ENCODE measurements at places on chromosomes 11 and 22. TPM values are rescaled to one million over a fixed set of nuclear protein-coding genes. Genes with fewer than 3 reads are reported as not detected.

Gene DDI1
- not detected for total RNA-seq

Gene SAA2
- total RNA-seq: not detected

Gene CSNK2A3
- total RNA-seq: 6.2 TPM

Gene KRTAP5-9
- not detected for total RNA-seq

Gene CACNA1I
- total RNA-seq: 0.91 TPM

Gene SIK2
- total RNA-seq: 15.5 TPM

Gene CCDC81
- 3.4 TPM for total RNA-seq

Gene NAALAD2
- total RNA-seq: 19.2 TPM

Gene RTL10
- total RNA-seq: 17.5 TPM

Gene NUDT22
- total RNA-seq: 12.4 TPM

Gene TSGA10IP
- total RNA-seq: not detected

Gene TTC36
- 1.5 TPM for total RNA-seq

Gene CTSW
- total RNA-seq: not detected

Gene TRIM49
- total RNA-seq: not detected

Gene CCDC116
- 0.45 TPM for total RNA-seq

Gene PHF21B
- 21.9 TPM for total RNA-seq

Gene SLC1A2
- total RNA-seq: 135 TPM

Gene OR8K5
- total RNA-seq: not detected

Gene ACTN3
- not detected for total RNA-seq

Gene RIC8A
- total RNA-seq: 49.6 TPM

Gene WBP2NL
- total RNA-seq: 8.3 TPM

Gene TCN2
- 24.9 TPM for total RNA-seq

Gene MMP11
- total RNA-seq: 6.4 TPM

Gene CHEK1
- 25.7 TPM for total RNA-seq

Gene HTR3B
- total RNA-seq: 0.27 TPM

Gene OR8G5
- not detected for total RNA-seq

Gene APOA5
- not detected for total RNA-seq

Gene SCUBE2
- 26.9 TPM for total RNA-seq

Gene APOA1
- total RNA-seq: 0.91 TPM

Gene FXYD6
- 93.6 TPM for total RNA-seq

Gene CATSPERZ
- not detected for total RNA-seq

Gene CHADL
- total RNA-seq: 2.4 TPM

Gene OR52I1
- total RNA-seq: not detected

Gene ARVCF
- 64.5 TPM for total RNA-seq

Gene SCARF2
- 3.2 TPM for total RNA-seq

Gene ELF5
- not detected for total RNA-seq

Gene DEUP1
- 0.82 TPM for total RNA-seq
